Common myeloid progenitor, CD34-positive (primary cell): ENCODE measurements at places on chromosomes 16 and 17.

DNA sequence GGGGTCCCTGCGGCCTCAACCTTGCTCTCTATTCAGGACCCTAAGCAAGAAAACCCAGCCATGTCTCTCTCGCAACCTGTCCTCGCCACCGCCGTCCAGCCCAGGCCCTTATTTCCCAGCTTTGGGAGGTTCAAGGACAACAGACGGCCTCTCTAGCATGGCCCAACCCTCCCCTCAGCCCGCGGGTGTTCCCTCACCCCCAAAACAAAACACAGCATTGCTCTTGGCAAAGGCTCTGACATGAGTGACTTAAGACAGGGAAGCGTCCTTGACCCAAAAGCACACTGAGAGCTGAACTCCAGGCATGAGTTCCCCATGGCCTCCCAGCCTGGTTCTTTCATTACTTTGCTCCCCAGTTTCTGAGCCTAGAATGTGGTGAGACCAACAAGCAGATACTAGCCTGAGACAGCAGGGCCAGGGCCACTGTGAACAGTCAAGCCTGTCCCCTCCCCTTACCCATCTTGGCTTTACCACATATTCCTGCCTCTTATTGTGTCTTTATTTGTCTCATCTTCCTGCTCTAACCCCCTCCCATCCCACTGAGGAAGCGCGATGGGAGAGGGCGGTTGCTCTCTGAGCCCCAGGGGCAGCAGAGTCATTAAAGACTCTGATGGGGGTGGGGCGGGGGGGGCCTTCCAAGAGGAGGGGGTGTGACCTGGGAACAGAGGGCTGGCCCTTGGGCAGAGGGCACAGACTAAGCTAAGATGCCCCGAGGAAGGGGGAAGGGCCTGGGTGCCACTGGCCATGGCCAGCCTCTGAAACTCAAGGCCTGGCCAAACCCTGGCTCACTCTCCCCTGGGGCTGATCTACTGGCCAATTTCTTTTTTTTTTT, 11.8 kb downstream of the SREBF1 start:
- DNase-seq = no peak

- DNase-seq = peak; percentile 93
Measured at GRCh38 chr17:74987418-74987908, at the start of gene CDR2L. Gene CDR2L, plus strand, starts transcription at chr17:74987632. Its CDS starts 412 bp downstream, at chr17:74988044.

GRCh38 chr17:32485261-32486110, 1.3 kb upstream of the CDK5R1 start:
- DNase-seq = no peak

GRCh38 chr17:17987901-17988300, 15.2 kb downstream of the DRC3 start:
- DNase-seq = no peak

DNA sequence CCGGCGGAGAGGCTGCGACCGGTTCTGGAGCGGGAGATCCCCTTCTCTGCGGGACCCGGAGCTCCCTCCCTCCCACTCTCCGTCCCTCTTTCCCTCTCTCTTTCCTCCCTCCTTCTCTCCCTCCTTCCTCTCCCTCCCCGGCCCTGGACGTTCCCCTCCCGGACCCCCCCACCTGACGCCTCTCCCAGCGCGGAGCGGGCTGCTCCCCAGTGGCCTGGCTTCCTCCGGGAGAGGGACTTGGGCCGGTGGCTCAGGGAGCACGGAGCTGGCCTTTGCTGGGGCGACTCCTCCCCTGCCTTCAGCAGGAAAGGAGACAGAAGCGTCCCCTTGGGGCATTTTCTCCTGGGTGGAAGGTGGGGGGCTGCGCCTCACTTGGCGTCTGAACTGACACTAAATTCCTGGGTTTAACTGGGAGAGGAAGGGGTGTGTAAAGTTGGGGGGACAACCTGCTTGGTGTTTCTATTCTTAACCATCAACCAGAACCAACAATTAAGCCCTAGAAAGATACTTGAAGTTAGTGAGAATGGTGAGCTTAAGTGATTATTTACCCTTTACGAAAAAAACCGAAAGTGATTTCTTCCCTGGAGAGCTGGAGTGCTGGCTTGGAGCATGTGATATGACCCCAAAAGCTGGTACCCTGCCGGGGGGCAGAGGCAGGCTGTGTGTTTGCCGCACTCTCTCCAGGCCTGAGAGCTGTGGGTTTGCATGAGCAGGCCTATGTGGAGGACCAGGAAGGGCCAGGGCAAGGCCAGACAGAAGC, 775 bp downstream of the SPIRE2 start:
- DNase-seq = no peak

- DNase-seq = no peak
Measured at GRCh38 chr16:12268606-12269005, 292.1 kb downstream of the SNX29 start.

DNA sequence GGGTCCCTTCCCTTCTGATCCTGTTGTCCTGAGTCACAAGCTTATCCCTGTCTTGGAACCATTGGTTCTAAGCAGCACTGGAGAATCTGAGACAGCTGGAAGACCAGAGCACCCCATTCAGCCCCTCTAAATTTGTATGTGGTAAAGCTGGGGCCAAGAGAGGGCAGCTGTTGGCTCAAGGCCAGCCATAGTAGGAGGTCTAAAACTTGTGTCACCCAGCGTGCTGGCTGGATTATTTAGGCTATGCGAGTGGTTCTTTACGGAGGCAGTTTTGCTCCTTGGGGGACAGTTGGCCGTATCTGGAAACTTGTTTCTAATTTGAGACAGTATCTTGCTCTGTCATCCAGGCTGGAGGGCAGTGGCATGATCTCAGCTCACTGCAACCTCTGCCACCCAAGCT, 69.6 kb upstream of the GSE1 start:
- DNase-seq = no peak

GRCh38 chr17:16040710-16041251, 41.2 kb downstream of the TTC19 start:
- DNase-seq = no peak

GRCh38 chr16:73262931-73263330, 215.0 kb upstream of the ZFHX3 start:
- no peak for DNase-seq

- no peak for DNase-seq
Measured at GRCh38 chr16:19486051-19486450, 35.8 kb downstream of the GDE1 start.

DNA sequence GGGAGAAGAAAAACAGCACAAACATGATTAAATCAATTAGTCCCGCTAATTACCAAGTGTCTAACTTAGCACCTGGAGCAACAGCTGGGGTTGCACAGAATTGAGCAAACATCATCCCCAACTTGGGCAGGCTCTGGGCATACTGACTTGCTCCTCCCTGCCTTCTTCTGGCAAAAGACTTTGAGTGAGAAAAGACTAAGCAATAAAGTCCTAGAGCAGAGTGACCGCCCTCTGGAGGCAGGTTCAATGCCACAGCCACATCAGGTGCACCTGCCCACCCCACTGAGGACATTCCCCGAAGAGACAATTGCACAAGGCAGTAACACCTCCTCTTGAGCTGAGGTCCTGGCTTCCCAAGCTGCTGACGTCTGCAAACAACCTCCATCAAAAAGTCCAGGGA, 358.3 kb downstream of the SOX9 start:
- no peak for DNase-seq

DNA sequence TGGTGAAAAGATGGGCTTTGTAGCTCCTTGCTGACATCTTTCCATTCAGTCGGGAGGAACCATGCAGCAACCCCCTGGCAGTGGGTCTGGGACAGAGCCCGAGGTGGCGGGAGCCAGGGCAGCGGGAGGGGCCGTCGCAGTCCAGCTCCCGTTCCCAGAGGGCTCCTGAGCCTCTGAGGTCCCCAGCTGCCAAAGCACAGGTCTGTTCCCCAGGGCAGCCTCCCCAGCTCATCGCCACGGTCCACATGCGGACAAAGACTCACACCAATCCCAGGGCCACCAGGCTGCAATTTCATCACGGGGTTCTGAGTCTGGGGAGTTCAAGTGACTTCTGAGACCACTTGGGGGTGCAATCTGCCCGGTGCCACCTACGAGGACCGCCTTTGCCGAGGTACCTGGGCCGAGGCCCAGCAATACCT, 196.0 kb downstream of the RBFOX3 start:
- no peak for DNase-seq

DNA sequence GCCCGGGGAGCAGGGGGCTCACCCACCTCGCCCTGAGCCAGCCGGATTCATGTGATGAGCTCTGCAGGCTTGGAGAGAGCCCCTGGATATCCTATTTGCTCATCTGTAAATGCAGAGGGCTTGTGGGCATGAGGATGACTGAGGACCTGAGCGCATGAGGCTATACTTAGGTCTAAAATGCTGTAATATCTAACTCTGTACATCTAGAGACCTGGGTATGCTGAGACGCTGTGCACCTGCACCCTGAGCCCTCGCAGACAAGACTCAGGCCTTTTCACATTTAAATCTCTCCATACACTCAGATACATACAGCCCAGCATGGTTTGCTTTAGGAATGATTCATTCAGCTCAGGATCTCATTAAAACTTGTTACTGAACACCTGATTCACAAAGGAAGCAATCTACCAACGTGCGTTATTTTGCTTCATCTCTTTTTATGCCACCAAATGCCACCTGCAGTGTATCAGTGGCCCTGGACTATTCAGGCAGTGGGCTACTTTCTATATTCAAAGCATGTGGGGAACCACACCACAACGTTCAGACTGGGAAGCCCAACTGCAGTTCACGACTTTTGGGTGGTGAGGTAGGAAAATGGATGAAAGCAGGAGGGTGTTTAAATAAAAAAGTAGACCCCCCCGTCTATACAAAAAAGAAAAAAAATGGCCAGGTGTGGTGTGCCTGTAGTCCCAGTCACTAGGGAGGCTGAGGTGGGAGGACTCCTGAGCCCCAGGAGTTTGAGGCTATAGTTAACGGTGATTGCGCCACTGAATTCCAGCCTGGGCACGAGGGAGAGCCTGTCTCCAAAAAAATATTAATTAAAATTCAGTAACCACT, 12.0 kb downstream of the USP7 start:
- DNase-seq = no peak

DNA sequence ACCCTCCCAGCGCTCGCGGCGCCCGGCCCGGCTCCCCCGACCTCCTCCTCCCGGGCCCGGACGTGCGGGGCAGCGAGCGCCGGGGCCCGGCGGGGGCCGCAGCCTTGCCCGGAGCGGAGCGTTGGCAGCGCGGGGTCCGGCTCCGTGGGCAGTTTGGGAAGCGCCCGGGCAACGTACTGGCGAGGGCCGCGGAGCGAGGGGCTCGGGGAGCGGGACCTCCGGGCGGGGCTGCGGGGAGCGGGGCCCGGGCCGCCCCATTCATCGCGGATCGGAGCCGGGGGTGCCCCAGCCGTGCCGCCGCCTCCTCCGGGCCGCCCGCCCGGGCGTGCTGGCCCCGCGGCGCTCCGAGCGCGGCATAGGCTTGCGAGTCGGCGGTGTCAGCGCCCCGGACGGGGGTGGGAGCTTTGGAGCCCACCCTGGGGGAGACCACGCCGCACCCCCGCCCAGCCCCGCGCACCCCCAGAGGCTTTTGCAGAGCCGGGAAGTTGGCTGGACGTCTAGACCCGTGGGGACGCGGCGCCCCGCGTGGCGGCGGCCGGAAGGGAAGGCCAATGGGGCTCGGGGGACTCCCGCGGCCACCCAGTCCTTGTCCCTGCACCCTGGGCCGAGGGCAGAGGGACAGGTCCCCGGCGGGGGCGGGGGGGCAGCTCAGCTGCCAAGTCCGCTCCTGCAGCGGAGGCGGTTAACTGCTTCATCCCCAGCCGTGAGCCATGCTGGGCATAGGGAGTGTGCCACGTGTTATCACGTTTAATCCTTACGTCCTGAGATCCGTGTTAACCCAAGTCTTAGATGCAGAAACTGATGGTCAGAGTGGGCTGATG, 852 bp downstream of the ZNF469 start:
- peak; percentile 21 for DNase-seq

GRCh38 chr16:66159987-66160386, 206.5 kb upstream of the CDH5 start:
- no peak for DNase-seq

DNA sequence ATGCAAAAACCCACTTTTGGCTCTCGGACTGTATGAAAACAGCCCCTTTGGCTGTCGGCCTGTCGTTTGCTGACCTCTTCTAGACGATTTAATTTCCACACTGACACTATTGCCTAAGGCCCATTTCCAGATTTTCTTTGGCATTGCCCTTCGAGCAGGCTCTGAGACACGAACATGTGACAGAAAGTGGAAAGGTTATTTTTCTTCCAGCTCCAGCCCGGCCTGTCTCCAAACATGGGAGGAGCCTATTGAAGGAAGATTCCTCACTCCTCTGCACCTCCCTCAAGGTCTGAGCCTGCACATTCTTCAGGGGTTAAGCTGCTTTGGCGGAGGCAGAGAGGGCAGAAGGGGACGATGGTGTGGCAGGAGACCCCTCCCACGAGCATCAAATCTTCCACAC, 85.9 kb upstream of the FOXF1 start:
- no peak for DNase-seq

GRCh38 chr17:65374966-65375365, 186.5 kb downstream of the AXIN2 start:
- no peak for DNase-seq

GRCh38 chr16:22297871-22298733, 893 bp downstream of the POLR3E start:
- peak; percentile 98 for DNase-seq

GRCh38 chr16:1690810-1691209, 12.7 kb downstream of the JPT2 start:
- DNase-seq = no peak
